ENCODE measurements at places on chromosomes 5 and 9.

- no peak for DNase-seq
Measured at GRCh38 chr9:121261107-121261460, 6.9 kb upstream of the GSN start.

- no peak for DNase-seq
Measured at GRCh38 chr5:111461255-111461671, 51.1 kb downstream of the STARD4 start.

DNA sequence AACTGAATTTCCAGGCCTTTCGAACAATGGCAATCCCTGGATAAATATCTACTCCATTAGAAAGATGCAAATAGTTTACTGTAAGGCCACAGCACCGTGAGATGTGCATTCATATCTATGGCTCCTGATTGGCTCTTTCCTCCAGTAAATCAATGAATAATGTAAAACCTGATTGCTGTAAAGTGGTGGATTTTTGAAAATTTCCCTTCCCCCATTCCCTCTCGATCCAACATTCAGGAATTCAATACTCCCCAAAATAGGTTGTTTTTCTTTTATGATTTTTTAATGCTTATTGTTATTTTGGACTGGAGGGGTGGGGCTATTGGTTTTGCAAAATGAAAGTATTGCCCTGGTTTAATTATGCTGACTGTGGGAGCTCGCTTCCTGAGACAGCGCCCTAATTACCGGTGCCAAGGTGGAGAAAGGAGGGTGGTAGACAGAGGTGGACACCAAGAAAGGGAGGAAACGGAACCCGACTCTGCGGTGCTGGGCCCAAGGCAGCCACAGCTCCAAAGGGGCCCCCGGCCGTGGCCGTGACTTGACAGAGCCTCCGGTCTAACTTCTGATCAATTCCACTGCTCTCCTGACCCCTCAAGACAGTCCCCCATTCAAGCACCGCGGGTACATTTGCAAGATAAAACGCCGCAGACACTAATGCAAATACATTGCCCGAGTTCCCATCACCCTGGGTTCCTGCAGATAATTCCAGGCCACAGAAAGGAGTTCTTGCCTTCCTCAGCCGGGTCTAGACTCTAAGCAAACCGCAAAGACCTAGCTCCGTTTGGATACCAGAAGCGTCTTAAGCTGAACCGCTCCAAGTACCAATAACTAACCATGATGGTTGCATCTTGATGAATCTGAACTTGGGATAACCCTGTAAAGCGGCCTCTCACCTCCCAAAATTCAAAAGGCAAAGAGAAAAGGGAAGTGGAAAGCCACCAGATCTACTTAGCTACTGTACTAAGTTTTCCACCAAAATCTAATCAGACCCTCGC, 211.2 kb downstream of the MEF2C start:
- DNase-seq, result no peak

DNA sequence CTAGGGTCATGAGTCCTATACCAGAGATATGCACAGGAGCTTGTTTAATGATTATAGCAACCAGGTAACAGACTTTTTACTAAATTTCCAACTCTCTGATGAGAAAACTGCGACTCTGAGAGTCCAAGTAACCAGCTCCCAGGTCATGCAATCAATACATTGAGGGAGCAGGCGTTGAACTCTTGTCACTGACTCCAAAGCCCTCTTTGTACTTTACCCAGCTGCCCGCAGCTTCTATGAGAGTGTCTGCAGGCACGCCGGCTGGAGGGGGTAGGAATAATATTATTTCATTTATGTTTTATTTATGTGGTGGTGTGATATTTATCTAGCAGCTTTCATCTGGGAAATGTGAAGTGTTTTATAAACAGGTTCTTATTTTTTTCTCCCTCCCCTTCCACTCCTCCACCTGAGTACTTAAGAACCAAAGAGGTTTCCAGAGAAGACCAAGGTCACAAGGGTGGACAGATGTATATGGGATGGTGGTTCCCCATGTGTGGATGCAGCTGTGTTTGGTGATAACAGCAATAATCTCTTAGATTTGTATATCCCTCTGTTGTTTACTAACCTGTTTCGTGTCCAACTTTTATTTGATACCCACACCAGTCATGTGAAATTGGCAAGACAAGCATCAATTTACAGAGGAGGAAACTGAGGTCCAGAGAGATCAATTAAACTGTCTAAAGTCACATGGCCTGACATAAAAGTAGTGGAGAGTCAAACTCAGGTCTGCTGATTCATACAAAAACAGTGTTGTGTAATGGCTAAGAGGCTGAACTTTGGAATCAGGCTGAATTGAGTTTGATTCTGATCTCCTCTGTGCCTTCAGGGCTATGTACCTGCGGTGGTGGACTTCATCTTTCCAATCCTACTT, 140.2 kb upstream of the TRIM32 start:
- DNase-seq, result no peak

DNA sequence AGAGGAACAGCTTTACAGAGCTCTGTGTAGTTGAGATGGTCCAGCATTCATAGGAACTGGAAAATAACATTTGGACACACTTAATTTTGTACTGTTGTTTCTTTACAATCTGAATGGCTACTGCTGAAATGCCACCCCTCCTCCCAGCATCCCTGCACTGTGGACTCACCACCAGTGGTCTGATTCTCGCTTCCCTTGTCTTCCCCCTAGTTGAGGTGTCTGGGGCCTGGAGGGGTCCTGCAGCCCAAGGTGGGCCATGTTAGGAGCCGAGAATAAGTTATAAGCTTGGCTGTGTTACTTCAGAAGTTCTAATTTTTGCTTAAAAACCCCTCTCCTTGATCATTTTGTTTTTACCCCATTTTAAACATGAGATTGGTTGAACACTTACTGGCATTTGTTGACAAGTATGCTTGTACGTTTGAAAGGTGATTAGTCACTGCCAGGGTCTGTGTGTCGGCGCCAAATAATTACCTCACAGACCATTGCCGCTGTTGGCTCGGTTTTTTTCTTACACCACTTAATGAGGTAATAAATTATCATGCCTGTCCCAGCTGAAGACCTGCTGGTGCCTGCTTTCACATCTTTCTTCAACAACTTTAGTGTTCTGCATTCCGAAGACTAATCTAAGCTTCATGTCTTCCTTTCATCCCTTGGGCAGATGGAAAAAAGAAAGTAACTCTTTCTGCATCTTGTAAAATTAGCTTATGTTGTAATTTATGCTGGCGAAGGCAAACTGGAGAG, 65.8 kb downstream of the MCCC2 start:
- DNase-seq, result no peak

DNA sequence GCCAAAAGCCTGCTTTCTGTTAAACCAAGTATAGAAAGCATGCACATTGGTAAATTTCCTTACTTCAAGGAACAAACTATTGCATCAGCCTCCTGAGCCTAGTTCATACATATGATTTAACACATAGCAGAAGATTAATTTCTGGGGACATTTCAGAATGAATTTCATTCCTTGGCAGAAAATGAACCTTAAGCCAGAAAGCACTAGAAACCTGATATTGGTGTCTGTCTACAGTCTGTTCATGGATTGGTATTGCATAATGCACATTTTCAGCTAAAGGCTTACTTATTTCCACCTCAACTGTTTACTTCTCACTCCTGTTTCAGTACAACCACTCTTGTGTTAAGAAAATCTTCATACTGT, 1471.8 kb upstream of the NUDT12 start:
- no peak for DNase-seq

GRCh38 chr5:34538026-34538672, 118.0 kb upstream of the RAI14 start:
- DNase-seq, result no peak

- DNase-seq, result no peak
Measured at GRCh38 chr5:73661753-73662152, 35.8 kb downstream of the ARHGEF28 start.

GRCh38 chr5:61184708-61185107, 22.4 kb upstream of the SMIM15 start:
- DNase-seq, result no peak

DNA sequence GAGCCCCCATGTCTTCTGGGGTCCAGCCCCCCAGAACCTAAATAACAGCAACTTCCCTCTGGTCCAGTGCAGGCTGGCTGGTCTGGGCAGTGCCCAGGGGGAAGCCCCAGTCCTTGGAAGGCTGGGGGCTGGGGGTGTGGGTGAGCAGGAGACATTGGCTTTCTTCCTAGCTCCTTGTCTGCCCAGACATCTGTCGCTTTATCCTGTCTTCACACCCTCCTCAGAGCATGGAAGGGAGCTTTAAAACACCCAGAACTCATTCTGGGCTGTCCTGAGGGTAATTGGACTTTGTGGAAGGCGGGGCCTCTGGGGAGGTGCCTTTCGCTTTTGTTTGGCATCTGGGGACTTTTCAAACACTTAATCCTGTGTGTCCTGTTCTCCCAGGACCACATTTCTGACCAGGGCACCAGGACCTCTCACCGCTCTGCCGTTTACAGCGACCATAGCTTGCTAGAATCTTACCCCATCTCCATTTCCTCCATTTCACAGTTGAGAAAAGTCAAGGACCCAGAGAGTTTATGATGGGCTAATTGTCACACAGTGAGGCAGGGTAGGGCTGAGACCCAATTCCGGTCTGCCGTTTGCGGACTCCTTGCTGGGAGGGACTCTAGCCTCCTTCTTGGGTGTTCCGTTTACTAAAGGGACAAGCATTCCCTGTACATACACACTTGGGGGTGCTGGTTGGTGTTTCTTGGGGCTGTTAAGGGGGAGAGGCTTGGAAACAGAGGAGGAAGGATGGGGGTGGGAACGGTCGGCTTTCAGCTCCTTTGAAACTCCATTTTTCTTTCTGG, 1.1 kb downstream of the GSN start:
- DNase-seq, result no peak

- no peak for DNase-seq
Measured at GRCh38 chr9:22278426-22278825, 168.2 kb upstream of the DMRTA1 start.

DNA sequence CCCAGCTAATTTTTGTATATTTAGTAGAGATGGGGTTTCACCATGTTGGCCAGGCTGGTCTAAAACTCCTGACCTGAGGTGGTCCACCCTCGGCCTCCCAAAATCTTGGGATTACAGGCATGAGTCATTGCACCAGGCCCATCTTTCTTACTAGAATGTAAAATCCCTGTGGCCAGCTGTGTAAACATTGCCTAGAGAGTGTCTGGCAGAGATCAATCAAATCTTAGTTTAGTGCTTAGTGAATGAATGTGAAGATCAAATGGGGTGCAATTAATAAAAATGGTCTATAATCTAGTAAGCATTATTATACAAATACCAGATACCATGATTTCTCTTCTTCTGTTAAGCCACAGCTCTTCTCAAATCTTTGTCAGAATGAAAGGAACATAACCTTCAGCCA, 289.9 kb downstream of the KCTD16 start:
- DNase-seq, result no peak

GRCh38 chr9:131038256-131039128, 29.5 kb downstream of the LAMC3 start:
- no peak for DNase-seq

DNA sequence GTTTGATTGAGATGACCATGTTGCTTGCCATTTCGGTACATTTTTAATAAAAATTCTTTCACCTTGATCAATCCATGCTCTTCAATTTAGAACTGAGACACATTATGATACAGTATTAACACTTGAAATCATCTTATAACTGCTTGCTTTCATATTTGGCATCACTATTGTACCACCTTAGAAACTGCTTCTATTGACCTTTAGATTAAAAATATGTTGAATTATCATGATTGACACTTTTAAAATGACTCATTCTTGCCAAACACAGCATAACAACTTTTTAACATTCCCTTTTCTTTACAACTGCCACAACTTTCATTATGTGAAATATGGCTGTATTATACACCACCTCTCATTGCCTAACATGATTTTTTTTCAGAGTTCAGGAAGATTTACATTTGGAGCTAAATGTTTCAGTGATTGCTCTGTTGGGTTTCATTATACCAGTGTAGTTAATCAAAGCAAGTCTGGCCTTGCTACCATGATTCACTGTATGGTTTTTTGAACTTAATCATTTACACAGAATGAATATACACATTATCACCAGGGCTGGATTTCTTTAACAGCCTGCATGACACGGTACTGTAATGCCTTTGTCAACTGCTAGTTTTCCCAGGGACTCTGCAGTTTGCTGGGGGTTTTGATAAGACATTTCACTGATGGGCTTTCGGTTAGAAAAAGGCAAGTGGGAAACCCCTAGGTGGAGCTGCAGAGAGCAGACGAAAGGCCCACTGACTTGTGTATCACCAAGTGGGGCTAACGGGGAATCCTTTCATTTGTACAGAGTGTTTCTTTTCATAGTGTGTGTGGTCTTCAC, 93.6 kb upstream of the TLE4 start:
- peak; percentile 39 for DNase-seq

GRCh38 chr5:165630261-165630778, 2124.9 kb downstream of the MAT2B start:
- DNase-seq, result peak; percentile 30

- no peak for DNase-seq
Measured at GRCh38 chr9:3014178-3014577, 170.3 kb upstream of the PUM3 start.

GRCh38 chr5:132136906-132137305, 63.3 kb downstream of the CSF2 start:
- DNase-seq, result no peak

- DNase-seq, result no peak
Measured at GRCh38 chr5:133756756-133757155, 144.4 kb upstream of the FSTL4 start.

DNA sequence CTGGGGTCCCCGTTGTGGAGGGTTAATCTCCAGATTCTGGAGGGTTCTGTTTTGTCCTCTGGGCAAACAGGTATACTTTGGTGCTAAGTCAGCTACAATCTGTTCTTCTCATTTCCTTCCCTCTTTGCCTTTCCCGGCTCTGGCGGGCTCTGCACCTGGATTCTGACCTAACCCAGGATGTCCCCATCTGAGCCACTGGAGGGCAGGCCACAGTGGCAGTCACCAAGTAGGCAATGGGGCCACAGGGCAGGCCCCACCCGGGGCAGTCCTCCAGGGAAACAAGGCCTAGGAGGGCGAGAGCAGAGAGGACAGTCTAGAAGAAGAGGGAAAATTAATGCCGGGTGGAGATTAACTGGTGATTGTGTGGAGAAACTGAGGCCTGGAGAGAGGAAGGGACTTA, 40.4 kb upstream of the HRH2 start:
- DNase-seq, result no peak

GRCh38 chr9:126002476-126003350, 255.5 kb downstream of the PBX3 start:
- no peak for DNase-seq

- no peak for DNase-seq
Measured at GRCh38 chr9:69009708-69010107, 4.2 kb downstream of the PRKACG start.

DNA sequence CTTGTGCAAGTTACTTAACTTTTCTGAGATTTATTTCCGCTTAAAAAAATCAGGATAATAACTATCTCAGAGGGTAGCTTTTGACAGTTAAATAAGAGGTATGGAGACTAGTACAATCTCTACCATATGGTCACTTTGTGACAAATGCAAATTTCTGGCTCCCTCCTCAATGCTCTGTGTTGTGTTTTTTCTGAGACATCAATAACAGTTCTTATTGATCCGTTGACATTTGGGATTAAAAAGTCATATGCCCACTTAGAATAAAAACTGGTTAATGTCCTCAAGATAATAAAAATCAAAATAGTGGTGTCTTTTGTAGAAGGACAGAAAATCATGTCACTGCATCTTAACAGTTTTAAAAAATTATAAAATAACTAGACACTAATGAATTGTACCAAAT, 24.7 kb upstream of the LNPEP start:
- DNase-seq, result no peak

All from activated CD8-positive, alpha-beta T cell treated with anti-CD3 and anti-CD28 coated beads, Interleukin-2, amount 10 ng/mL, durations not matched to agents 7 days and 5 days (primary cell).